ENCODE measurements at places on chromosomes 16 and 17. TPM values are rescaled to one million over a fixed set of nuclear protein-coding genes. Genes with fewer than 3 reads are reported as not detected.

- DNase-seq: no peak
Observed at GRCh38 chr16:49889725-49890397, 33.9 kb upstream of the ZNF423 start.

DNA sequence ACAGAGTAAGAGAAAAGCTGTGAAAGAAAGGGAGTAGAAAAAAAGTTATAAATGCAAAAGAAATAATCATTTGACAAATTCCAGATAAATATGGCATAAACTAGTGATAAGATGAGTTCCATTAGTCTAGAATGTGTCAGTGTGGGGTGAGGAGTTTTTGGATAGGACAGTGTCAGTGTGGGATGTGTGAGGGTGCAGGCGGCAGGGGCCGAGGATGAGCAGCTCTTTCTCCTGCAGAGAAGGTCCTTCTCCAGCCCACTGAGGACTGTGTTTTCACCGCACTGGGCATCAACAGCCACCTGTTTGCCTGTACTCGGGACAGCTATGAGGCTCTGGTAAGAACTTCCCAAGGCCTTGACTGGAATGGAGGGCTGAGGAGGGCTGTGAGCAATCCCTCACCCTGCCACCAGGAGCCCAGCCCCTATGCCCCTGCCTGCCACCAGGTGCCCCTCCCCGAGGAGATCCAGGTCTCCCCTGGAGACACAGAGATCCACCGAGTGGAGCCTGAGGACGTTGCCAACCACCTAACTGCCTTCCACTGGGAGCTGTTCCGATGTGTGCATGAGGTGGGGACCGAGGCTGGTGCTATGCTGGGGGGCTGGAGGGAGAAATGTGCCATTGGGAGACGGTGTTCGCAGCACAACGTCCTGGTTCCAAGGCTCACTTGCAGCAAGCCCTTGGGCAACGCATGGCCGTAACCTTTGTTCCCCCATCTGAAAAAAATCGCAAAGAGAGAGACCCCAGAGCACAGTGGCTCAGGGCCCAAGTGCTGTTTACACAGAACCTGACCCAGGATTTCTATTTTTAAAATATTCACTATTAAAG is 13.1 kb downstream of the RAPGEFL1 start:
- no peak for DNase-seq

GRCh38 chr17:19647697-19648474 is 665 bp upstream of the ALDH3A2 start:
- peak; percentile 69 for DNase-seq

DNA sequence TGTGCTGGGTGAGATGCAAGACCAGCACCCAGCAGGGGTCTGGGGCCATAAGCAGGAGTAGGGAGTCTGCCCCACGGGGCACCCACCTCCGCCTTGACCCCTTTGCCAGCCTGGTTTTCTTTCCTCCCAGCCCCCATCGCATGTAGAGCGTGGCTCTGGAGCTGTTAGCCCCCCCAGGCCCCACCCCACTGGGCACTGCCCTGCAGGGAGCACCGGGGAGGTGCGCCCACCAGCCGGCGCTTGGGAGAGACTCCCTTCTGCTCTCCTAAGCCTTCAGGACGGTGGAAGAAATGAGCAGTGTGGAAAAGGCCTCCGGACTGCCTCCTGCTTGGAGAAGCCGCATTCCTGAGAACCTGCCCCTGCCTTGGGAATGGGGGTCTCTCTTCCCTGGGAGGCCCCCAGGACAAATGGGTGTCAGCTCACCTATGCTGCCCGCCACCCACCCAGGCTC is 186.2 kb downstream of the IRF8 start:
- DNase-seq: no peak

Gene AANAT
- total RNA-seq: not detected

Gene CAMTA2
- total RNA-seq: 86.0 TPM

- DNase-seq: no peak
Observed at GRCh38 chr17:83175822-83176622, 96.6 kb downstream of the METRNL start.

Gene CES4A
- total RNA-seq: 17.7 TPM

GRCh38 chr16:13313351-13313750 is 412.0 kb downstream of the SHISA9 start:
- no peak for DNase-seq

GRCh38 chr17:1620486-1620885 is 8.1 kb downstream of the SLC43A2 start:
- no peak for DNase-seq

Gene EFCAB5
- 1.6 TPM for total RNA-seq

Gene FOXJ1
- 2.5 TPM for total RNA-seq

- DNase-seq: no peak
Observed at GRCh38 chr17:73748508-73748907, 104.3 kb upstream of the SDK2 start.

- no peak for DNase-seq
Observed at GRCh38 chr16:56120447-56121155, 70.7 kb upstream of the GNAO1 start.

DNA sequence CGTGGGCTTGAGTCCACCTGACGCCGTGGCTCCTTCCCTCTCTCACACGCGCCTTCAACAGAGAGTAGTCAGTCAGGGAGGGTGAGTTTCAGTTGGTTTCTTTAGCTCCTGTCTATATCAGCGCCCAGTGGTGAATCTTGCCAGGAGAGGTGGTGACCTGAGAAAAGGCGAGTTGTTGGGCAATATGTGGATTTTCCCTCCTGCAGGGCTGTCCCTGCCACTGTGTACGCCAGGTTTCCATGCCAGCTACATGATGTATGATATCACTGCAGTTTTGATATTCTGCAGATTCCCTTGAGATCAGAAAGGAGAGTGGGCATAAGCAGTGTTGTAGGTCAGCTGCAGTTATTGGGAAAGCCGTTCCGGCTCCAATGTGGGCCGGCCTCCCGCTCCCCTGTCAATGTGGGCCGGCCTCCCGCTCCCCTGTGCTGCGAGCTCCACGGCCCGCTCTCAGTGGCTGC is 31.4 kb downstream of the BANP start:
- no peak for DNase-seq

- DNase-seq: no peak
Observed at GRCh38 chr16:49103298-49103697, 178.3 kb downstream of the CBLN1 start.

DNA sequence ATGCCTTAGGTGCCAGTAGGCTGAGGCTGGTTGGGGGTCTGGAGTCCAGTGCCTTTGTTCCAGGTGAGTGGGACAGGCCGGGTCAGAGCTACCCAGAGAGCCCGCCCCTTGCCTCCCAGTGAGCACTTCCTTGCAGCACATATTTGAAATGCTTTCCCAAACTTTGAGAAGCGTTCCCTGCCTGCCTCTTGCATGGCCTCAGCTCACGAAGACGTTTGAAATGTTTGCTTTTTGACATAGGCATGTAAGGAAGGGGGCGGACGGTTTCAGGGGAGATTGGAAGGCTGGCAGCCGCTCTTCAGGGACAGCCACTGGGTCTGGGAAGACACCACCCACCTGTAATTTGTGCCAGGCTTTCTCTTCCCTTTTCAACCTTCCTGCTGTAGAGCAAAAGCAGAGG is 5.1 kb upstream of the FOXL1 start:
- DNase-seq: no peak

Gene LGALS9
- 80.7 TPM for total RNA-seq

- DNase-seq: no peak
Observed at GRCh38 chr16:1040346-1040745, 32.2 kb upstream of the SSTR5 start.

Gene TPSG1
- 1.7 TPM for total RNA-seq

DNA sequence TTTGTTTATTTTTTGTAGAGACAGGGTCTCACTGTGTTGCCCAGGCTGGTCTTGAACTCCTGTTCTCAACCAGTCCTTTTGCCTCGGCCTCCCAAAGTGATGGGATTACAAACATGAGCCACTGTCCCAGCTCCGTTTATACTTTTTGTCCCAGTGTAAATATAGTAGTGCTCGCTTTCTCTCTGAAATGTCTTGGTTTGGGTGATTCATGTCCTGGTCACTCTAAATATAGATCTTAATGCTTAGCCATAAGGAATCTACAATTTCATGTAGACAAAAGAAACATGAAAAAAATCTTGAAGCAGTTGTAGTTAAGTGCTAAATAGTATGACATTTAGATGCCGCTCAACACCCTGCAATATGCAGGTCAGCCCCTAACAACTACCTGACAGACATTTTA is 126.9 kb downstream of the KATNIP start:
- no peak for DNase-seq

Gene NTN1
- total RNA-seq: 14.4 TPM

Gene NPIPA2
- 4.2 TPM for total RNA-seq

- DNase-seq: no peak
Observed at GRCh38 chr17:67769231-67769630, 51.5 kb downstream of the NOL11 start.

DNA sequence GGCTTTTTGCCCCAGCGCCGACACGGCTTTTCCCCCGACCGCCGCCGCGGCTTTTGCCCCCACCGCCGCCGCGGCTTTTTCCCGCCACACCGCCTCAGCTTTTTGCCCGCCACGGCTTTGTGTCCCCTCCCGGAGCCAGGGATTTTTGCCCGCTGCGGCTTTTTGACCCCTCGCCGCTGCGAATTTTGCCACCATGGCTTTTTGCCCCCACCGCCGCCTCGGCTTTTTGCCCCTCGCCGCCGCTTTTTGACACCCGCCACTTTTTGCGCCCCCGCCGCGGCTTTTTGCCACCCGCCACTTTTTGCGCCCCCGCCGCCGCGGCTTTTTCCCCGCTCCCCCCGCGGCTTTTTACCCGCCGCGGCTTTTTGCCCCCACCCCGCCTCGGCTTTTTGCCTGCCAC is 1342.5 kb downstream of the TP53TG3F start:
- no peak for DNase-seq

Gene ICAM2
- 39.0 TPM for total RNA-seq

DNA sequence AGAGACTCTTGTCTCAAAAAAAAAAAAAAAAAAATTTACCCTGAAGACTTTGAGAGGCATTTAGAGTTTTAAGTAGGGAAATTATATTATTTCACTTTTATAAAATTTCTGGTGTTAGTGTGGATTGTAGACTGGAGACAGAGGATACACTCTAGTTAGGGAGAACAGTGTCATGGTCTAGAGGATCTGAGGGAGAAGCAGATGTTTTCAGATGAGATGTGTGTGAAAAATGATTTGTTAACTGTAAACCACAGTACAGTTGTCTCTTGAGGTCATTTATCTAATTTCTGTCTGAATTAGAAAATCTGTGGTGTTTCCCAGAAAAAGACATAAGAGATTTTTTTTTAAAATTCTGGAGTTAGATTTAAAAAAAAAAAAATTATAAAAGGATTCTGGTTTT is 54.8 kb downstream of the NUP88 start:
- DNase-seq: no peak

Gene C16orf89
- 10.0 TPM for total RNA-seq

GRCh38 chr16:12321311-12321842 is 344.8 kb downstream of the SNX29 start:
- DNase-seq: no peak

- no peak for DNase-seq
Observed at GRCh38 chr16:59048876-59049275, 314.8 kb upstream of the GOT2 start.

Gene NPLOC4
- 106 TPM for total RNA-seq

GRCh38 chr16:7090628-7091115 is 242.0 kb upstream of the RBFOX1 start:
- no peak for DNase-seq

Gene SHISA9
- 0.52 TPM for total RNA-seq

Gene PRSS27
- total RNA-seq: 3.1 TPM

Gene GAS7
- 31.2 TPM for total RNA-seq

Gene TBC1D3K
- total RNA-seq: not detected

Gene FOXL1
- total RNA-seq: 10.9 TPM

DNA sequence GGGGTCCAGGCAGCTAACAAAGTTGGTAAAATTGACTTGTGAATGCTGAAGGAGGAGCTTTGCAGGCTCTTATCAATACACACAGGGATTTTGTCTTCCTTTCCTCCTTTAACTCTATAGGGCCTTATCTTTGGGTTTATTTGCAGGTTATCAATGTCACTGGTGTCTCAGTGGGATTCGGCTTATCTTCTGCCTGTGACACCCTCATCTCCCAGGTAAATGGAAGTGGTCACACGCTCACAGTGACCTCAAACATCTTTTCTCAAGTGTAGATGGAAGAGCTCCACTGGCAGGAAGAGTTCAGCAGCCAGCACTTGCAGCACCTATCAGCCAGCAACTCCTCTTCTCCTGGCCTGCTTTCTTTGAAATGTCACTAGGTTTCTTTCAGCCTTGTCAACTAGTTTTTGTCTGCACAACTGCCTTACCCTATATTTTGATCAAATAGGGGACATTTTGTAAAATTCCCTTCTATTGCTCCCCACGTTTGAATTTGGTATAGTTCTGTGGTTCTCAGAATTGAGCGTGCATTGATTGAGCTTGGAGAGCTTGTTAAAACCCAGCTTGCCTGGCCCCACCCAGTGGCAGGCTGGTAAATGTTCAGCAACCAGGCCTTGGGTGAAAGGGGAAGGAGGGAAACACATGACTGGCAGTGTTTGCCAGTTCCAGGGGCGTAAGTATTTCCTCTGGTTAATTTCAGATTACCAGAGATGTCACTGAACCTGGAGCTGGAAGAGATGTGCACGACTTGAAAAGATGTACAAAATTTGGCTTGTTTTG is 12.8 kb downstream of the SLC47A1 start:
- peak; percentile 59 for DNase-seq

DNA sequence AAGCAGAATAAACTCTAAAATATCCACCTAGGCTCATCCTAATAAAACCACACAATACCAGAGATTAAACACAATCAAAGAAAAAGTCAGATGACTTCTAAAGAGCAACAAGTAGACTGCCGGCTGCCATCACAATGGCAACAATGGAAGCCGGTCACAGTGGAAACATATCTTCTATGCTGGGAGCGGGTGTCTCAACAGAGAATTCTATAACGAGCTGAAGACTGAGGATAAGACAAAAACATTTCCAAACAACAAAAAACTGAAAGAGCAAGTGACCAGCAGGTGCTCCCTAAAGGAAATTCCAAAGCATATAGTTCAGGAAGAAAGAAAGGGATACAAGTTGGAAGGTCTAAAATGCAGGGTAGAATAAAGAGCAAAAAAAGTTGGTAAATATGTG is 8.9 kb downstream of the NSMCE1 start:
- DNase-seq: no peak

Gene KRT36
- not detected for total RNA-seq

Gene SEPTIN12
- not detected for total RNA-seq

- no peak for DNase-seq
Observed at GRCh38 chr16:3095869-3096268, 3.2 kb downstream of the ZSCAN10 start.

DNA sequence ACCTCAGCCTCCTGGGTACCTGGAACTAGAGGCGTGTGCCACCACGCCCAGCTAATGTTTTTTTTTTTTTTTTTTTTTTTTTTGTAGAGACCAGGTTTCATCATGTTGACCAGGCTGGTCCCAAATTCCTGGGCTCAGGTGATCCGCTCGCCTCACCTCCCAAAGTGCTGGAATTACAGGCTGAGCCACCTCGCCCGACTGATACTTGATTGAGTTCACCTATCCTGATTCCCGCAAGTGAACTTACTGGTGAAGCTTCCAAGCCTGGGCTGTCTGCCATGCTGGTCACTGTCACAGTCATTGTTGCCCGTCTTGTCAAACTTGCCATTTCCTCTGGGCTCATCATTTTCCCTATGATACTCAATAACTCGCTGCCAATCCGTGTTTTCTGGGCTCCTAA is 71.1 kb upstream of the MTMR4 start:
- DNase-seq: no peak

Gene CCL18
- total RNA-seq: 11.1 TPM
